ENCODE measurements at places on chromosomes 2 and 18. TPM values are rescaled to one million over a fixed set of nuclear protein-coding genes. Genes with fewer than 3 reads are reported as not detected.
A peak's percentile ranks its signal among the peaks of the same experiment; 100 is the strongest.

GRCh38 chr18:27887711-27888495 is 289.0 kb downstream of the CDH2 start:
- no peak for DNase-seq

GRCh38 chr18:49435170-49435569 is 25.3 kb downstream of the DYM start:
- no peak for DNase-seq

DNA sequence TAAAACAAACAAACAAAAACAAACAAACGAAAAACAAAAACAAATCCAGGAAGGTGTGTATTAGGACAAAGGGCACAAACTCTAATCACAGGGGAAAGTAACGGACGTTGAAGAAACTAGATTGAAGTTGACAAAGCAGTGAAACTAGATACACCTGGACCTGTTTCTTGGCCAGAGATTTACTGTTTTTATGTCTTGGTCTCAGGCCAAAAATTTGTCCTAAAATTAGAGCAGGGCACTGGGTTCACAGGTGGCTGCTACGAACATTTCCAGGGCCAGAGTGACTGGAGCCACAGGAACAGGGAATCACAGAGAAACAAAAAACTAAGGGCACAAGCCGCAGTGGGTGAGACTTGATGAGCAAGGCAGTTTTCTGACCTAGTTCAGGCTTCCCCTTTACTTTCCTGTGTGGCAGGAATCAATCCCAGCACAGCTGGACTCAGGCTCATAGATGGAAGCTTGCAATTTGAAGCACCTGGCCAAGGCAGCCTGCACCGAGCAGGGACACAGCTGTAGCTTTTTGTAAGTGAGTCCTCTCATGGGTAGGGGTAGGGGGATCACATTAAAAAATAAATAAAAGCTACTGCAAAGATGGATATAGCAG is 329.4 kb downstream of the DLGAP1 start:
- DNase-seq = peak; percentile 36

DNA sequence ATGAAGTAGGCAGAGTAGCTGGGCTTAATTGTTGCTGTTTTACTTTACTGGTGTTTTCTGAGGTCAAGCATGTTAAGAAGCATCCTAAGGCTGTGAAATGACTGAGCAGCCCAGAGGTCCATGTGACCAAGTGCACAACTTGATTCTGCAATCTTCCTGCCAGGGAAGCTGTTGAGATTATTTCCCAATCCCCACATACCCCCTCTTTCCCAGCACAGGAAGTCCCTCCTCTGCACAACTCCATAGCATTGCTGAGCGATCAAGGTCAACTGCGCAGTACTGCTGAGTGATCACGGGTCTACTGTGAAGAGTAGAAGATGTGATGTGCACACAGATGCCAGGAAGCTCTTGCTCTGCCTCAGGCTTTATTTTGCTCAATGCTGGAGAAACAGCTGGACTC is 105.8 kb downstream of the GALNT14 start:
- no peak for DNase-seq

DNA sequence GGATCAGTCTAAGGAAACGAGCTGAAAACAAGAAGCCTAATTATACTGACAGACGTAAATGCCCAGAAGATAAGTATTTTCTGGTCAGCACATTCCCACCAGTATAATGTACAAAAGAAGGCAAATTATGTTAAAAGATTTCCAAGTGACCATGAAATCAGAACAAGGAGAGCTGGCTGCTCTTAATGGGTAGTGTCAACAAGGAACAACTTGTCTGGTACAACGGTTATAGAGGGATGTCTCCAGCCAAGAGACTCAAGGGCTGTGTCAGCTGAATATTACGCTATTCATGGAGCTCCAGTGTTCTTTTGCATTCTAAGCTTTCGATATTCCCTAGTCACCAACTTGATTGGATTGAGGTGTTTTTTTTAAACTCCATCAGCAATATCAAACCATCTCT is 8.6 kb upstream of the L3MBTL4 start:
- no peak for DNase-seq

DNA sequence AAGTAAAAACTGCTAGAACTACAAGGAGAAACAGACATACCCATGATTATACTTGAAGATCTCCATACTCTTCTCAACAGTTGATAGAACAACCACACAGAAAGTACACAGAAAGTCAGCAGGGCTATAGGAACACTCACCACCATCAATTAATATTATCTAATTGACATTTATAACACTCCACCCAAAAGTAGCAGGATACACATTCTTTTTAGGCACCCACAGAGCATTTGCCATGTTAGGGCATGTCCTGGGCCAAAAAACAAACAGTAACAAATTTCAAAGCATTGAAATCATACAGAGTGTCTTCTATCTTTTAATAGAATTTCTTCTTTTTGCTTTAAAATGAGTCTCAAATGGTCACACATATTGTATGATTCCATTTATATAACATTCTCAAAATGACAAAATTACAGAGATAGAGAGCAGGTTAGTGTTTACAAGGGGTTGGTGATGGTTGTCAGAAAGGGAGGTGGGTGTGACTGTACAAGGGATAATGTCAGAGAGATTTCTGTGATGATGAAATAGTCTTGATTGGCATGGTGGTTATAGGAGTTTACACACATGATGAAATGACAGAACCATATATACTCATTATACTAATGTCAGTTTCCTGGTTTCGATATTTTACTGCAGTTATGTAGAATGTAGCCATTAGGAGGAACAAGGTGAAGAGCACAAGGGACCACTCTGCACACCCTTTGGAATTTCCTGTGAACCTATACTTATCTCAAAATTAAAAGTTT is 82.8 kb downstream of the NCK2 start:
- DNase-seq = no peak

DNA sequence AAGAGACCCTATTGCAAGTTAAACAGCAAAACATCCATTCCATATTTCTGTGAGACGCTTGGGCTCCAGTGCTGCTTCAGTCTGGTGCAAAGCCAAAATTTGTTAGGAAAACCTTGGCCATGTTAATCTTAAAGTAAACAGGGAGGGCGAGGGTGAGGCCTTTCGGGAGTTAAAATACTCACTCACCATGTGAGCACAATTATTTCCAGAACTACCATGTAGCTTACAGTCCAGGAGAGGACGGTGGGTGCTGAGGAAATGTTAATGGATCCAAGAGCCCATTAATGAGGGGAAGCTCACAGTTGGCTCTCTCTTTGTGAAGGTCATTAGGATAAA is 286.4 kb downstream of the SLC8A1 start:
- no peak for DNase-seq

GRCh38 chr2:54977149-54977548 is 73.1 kb downstream of the RTN4 start:
- DNase-seq = no peak

- DNase-seq = peak; percentile 57
Observed at GRCh38 chr2:47016172-47016913, 100.7 kb upstream of the MCFD2 start.

DNA sequence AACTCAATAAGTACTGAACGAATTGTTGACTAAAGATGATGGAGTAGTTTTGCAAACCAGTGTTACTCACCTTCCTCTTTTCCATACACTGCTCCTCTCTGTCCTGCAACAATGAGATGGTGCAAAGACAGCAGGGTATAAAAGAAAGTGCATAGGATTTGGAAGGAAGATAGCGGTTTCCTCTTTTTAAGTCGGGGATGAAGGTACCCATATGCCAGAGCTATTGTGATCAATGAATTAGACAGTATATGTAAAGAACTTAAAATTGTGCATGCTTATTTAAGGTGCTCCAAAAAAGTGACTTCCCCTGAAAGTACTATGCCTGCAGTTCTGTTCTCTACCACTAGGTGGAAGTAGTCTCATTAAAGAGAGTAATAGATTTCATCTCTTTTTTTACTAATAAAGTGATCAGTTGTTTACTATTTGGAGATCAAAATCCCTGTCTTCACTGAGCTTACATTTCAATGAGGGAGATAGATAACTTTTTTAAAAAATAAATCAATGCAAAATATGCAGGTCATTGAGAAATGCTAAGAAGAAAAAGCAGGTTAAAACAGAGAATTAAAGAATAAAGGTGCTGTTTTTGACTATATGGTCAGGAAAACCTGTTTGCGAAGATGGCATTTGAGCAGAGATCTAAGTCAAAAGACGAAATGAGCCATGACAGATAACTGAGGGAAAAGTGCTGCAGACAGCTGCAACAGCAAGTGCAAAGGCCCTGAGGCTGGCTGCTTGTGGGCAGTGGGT is 339.7 kb upstream of the SLC14A2 start:
- DNase-seq = peak; percentile 76

DNA sequence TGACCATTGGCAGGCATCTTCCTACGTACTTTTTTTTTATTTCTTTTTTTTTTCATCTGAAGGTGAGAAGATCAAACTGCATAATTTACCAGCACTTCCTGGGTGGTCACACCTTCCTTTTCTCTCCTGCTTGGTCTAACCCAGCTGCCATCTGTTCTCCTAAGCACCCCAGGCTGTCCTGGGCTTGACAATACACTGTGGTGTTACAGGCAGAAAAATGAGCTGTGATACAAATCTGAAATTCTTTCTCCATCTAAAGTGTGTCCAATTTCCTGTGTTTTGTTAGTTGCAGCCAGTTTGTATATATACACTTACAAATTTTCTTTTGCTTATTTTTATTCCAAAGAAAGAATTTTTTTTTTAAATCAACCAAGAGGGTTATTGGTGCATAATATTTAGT is 786.0 kb upstream of the ZEB2 start:
- DNase-seq = no peak

DNA sequence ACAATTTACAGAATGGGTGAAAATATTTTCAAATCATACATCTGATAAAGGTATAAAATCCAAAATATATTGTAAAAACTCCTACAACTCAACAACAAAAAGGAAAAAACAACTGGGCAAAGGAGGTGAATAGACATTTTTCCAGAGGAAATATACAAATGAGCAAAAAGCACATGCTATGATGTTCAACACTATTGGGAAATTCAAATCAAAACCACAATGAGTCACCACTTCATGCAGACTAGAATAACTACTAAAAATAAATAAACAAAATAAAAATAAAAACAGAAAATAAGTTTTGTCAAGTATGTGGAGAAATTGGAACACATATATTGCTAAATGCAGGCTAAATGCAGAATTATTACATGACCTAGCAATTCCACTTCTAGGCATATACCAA is 120.9 kb downstream of the FSIP2 start:
- DNase-seq = no peak

GRCh38 chr2:85810371-85811179 is 56.8 kb downstream of the ATOH8 start:
- no peak for DNase-seq

DNA sequence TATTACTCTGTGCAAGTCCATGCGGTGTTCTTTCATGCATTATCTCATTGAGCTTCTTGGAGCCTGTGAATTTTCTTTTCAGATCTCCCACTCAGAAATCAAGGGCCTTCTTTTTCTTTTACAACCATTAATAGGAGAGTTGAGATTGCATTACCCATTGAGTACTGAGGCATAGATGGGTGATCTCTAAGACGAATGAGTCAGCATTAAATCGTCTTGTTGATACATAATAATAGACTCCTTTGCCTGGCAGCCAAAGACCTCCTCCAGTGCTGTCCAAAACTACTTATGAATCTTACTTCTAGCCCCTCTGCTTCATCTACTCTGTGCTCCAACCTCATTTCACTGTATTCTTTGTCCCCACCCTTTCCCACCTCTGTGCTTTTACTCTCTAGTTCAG is 180.5 kb downstream of the AGPS start:
- DNase-seq = no peak

- no peak for DNase-seq
Observed at GRCh38 chr2:176692533-176692932, 423.3 kb downstream of the MTX2 start.

DNA sequence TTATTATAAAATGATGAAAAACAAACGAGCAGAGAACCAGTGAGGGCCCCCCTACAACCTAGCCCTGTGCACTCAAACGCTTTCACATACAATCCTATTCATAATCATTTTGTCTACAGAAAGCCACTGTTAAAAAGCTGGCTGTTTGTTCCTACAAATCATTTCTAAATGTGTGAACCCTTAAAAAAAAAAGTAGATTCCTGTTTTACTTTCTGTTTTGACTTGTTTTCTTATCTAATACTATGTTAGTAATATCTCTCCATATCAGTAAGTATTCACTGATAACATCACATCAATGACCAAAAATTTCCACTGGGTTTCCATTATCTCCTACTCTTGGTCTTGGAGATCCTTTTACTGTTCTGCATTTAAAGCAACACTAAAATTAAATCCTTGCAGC is 128.8 kb upstream of the TTC39C start:
- DNase-seq = no peak

GRCh38 chr18:62445386-62445917 is 77.4 kb upstream of the ZCCHC2 start:
- no peak for DNase-seq

Gene NGEF
- 5.4 TPM for total RNA-seq

Gene CCBE1
- 2.1 TPM for total RNA-seq

Gene FASTKD2
- total RNA-seq = 48.7 TPM
